ENCODE measurements at places on chromosomes 12 and 14.
A peak's percentile ranks its signal among the peaks of the same experiment; 100 is the strongest.

- DNase-seq: no peak
These were observed 93.1 kb downstream of the DICER1 start for GRCh38 chr14:95064256-95064655.

GRCh38 chr14:88835661-88836060 is 11.2 kb downstream of the TTC8 start:
- DNase-seq: no peak

GRCh38 chr12:55629058-55629841 is 7.4 kb upstream of the OR10P1 start:
- DNase-seq: no peak

DNA sequence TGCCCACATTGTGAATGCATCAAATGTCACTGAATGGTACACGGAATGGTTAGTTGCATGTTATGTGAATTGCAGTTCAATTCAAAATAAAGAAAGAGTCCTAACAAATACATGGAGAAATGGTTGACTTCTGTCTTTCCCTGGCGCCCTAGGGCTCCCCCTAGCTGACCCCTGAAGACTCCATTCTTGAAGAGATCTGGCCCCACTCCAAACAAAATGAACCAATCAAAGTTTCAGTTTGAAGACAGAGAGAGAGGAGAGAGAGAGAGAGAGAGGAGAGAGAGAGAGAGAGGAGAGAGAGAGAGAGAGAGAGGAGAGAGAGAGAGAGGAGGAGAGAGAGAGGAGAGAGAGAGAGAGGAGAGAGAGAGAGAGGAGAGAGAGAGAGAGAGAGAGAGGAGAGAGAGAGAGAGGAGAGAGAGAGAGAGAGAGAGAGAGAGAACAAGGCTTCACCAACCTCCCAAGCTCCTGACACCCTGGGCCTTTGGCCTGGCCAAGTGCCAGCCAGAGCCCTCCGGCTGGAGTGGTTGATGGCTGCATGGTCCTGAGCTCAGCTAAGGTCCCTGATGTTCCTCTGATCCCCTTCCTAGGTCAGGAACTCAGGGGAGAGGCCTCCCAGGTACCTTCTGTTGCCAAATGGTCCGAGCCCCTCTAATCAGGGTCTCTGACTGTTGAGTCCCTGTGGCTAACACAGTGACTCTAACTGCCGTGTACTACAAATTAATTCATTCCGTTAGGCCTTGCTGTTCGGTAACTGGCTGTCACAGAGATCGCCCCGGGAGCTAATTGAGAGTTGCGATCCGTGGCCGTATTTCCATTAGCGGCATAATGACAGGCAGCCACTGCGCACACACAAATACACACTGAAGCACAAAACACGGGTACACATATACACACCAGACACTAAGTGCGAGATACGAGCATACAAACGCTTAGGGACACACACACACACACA is 188.8 kb downstream of the ESRRB start:
- no peak for DNase-seq

- peak; percentile 89 for DNase-seq
These were observed 836 bp downstream of the EVL start for GRCh38 chr14:100065942-100066574.

DNA sequence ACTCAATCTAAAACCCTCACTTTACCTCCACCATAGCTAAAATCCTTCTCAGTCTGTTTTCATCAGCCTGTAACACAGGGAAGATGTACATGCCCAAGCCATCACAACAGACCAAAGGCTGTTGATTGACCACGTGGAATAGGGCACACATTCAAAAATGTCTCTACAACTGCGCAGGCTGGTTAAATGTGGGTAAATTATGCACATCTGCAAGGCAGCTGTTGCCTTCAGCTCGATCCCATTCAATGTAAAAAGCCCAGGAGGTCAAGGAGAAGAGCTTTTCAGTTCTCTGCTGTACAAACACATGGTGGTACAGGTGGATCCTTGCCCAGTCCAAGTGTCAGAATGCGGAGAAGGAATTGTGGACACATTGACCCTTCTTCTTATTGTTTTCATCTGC is 354.0 kb downstream of the FLRT2 start:
- DNase-seq: no peak

All from activated naive CD4-positive, alpha-beta T cell treated with anti-CD3 and anti-CD28 coated beads, Interleukin-2, amount 10 ng/mL, durations not matched to agents 7 days and 5 days (primary cell).